Stimulated activated CD8-positive, alpha-beta memory T cell treated with anti-CD3 and anti-CD28 coated beads, Interleukin-7, amount 100 ng/mL, for 24 hours (primary cell): ENCODE measurements at places on chromosomes 1 and 21.

- DNase-seq = no peak
Measured at GRCh38 chr21:41636636-41637630, 129.0 kb upstream of the TMPRSS2 start.

- no peak for DNase-seq
Measured at GRCh38 chr21:44820851-44821250, 3.0 kb upstream of the SUMO3 start.

- DNase-seq = no peak
Measured at GRCh38 chr1:13784971-13785370, 85.0 kb downstream of the PRDM2 start.

DNA sequence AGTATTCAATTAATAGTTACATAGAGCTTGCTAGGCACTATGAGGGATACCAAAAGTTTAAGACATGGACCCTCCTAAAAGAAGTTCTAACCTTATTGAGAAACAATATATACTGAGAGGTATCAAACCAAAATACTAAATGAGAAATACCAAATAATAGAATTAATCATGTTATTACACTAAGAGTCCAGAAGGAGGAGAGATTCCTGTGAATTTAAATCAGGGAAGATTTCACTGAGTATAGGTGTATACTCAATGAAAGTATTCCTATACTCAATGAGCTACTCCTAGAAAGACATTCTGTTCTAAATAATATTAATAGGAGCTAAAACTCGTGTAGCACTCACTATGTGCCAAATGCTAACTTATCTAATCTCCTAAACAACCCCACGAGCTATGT lies 9.4 kb downstream of the CR1L start:
- DNase-seq = no peak

DNA sequence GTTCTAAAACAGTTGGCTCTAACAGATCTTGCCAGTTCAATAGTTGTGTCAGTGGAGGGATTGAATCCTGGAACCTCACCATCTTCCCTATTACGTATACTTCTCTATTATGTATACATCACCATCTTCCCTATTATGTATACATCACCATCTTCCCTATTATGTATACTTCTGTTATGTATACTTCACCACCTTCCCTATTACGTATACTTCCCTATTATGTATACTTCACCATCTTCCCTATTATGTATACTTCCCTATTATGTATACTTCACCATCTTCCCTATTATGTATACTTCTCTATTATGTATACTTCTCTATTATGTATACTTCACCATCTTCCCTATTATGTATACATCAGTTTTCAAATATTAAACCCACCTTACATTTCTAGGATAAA lies 34.4 kb upstream of the HP1BP3 start:
- no peak for DNase-seq

DNA sequence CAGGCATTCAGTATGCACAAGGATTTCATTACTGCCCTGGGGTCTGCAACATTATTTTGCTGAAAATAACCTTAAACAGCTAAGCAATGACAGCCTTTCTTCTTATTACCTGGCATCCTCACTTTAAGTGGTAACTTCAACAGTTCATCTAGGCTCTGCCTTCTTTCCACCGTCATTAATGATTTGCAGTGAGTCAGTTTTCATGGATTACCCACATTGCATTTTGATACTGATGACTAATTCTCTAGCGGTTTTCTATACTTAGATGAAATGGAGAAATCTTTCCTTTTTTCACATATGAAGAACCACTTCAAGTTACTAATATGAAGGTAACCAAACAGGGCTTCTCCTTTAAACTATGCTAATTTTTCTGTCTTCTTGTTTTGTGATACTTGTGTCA lies 226.9 kb upstream of the TMPRSS15 start:
- DNase-seq = no peak

- no peak for DNase-seq
Measured at GRCh38 chr1:210920258-210920657, 213.7 kb downstream of the KCNH1 start.

- no peak for DNase-seq
Measured at GRCh38 chr1:50667272-50667671, 244.0 kb upstream of the DMRTA2 start.
